Activated CD4-positive, CD25-positive, alpha-beta regulatory T cell treated with anti-CD3 and anti-CD28 coated beads, Interleukin-2, amount 50 U/mL, for 72 hours (primary cell): ENCODE measurements at places on chromosomes 1 and 21.

DNA sequence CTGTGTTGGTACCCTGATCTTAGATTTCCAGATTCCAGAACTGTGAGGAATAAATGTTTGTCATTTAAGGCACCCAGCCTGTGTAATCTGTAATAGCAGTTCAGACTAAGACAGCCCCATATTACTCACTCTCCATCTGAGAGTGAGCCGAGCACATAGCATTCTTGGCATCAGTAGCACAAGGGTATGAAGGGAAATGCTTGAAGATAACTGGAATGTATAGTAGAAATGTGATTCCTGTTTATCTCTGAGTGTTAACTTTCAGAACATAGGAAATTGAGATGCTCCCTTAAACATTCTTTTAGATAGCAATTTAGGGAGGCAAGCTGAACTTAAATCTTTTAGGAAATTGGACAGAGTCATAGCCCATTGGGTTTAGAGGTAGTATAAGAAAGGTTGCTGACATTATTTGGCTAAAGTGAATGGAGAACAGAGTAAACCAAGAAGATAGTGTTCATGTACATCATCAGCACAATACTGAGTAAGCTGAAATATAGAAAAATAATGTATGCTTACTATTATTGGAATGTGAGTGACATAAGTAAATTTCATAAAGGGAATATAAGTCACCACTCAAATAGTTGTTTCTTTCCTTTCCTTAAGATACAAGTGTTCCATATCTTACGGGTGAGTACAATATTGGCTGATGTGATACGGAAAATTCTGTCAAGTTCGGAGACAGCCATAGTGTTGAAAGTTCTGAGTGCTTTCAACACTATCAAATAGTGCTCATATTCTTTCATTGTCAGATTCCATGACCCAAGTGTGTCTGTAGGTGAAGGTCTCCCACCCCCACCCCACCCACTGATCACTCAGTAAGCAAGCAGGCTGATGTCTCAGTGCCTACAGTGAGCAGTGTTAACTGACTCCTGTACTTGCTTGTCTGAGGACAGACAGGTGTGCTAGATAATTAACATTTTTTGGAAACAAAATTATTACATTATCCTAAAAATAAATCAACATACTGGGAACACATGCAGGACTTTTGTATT is 73.7 kb downstream of the LRRC8D start:
- no peak for DNase-seq

DNA sequence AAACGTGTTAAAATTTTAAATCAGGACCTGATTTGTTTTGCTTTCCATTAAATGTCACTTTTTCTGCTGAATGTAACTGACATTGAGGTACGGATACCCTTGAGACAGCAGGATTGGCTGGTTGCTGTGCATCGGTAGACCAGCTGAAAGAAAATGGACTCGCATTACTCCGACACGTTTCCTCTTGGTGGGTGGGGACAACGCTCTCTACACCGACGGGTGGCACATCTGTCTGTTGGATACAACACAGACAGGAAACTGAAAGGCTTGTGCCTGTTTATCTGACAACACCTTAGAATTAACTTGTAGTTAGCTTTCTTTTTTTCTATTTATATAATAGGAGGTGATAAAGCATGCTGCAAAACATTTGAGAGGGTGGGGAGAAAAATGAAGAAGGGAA is 19.4 kb downstream of the PRPF38A start:
- DNase-seq, result peak; percentile 48

DNA sequence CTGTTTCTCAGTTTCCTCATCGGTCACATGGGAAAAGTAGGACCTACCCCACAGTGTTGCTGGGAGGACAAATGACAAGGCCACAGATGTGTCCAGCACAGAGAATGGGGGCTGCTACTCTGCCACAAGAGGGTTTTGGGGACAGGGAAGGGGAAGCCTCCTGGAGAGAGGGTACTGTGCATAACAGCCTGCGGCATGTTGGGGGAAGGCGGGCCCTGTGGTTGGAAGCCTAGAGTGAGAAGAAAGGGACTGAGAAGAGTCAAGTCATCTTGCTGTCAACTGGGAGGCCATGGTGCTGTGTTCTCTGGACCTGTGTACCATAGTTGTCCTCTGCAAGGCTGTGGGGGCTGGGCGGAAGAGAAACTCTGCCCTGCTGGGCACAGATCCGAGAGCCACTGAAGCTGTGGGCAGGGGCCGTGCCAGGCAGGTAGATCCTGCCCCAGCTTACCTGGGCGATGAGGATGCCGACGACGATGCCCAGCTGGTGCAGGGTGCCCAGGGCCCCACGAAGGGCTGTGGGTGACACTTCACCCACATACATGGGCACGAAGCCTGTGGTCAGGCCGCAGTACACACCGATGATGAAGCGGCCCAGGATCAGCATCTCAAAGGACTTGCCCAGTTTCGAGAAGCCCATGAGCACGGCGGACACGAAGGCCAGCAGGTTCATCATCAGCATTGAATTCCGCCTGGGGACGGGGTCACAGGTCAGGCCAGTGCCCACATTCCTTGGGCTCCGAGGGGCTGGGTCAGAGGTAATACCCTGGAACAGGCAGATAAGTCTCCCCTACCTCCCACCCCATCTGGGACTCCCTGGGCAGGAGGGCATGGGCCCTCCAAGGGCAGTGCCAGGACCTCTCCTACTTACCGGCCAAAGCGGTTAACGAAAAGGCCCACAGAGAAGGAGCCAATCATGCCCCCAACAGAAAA is 28.2 kb downstream of the SLC2A1 start:
- no peak for DNase-seq

DNA sequence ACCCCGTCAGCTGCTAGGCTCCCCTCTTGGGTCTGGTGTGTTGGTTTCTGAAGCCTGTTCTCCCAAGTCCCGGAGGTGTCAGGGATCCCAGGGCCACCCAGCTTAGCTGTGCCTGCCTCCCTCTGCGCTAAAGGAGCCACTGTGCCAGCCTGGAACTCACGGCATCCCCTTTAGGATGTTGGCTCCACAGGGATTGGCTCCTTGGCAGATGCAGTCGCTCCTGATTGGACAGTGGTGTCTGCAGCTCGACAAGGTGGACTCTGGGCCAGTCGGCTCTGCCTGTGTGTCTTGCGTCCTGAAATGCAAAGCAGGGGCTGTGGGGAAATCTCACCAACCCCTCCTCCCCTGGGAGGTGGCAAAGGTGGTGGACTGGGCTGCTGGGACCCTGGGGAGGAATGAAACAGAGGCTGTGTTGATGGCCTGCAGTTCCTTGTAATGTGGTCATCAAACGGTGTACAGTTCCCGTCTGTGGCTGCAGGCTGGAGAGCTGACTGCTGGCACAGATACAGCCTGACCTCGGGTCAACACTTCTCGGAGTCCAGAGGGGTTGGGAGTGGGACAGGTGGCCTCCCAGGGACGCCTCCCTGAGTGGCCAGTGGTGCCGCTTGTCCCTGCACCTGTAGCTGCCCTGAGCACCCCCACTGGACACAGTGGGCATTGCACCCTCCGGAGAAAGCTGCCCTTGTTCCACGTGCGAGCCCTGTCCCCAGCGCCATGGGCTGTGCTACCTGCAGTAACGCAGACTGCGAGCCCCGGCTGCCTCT is 11.5 kb upstream of the KCNAB2 start:
- peak; percentile 56 for DNase-seq

GRCh38 chr1:163315773-163316374 is 5.9 kb upstream of the NUF2 start:
- no peak for DNase-seq

GRCh38 chr1:118322331-118322730 is 137.3 kb upstream of the SPAG17 start:
- no peak for DNase-seq
